ENCODE measurements at places on chromosomes 5 and 9.
A peak's percentile ranks its signal among the peaks of the same experiment; 100 is the strongest.

- DNase-seq = no peak
Measured at GRCh38 chr9:38526591-38526990, 93.8 kb downstream of the ANKRD18A start.

GRCh38 chr9:37936376-37936775 lies 32.4 kb upstream of the SLC25A51 start:
- DNase-seq = no peak

- no peak for DNase-seq
Measured at GRCh38 chr9:26264709-26265601, 586.7 kb upstream of the TUSC1 start.

GRCh38 chr5:122703203-122703602 lies 71.7 kb upstream of the SNX2 start:
- DNase-seq = no peak

- DNase-seq = no peak
Measured at GRCh38 chr9:94855903-94856302, 129.4 kb downstream of the AOPEP start.

DNA sequence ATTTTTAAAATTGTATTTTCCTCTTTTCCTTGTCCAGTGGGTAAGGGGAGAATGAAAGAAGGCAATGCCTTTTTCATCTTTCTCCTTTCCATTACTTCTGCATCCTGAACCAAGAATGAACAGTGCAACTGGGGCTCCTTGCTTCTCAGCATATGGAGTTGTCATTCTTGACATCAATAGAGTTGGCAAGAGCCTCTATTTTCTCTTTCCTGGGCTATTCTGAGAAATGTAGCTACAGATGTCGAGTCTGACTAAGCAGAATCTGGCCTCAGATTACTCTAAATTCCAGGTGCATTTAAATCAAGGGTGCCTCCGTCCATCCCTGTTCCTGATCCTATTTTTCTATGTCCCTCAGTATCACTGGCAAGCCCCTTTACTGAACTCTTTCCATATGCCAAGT lies 244.8 kb downstream of the GLIS3 start:
- DNase-seq = no peak

GRCh38 chr5:106860398-106861044 lies 810.2 kb downstream of the EFNA5 start:
- DNase-seq = no peak

DNA sequence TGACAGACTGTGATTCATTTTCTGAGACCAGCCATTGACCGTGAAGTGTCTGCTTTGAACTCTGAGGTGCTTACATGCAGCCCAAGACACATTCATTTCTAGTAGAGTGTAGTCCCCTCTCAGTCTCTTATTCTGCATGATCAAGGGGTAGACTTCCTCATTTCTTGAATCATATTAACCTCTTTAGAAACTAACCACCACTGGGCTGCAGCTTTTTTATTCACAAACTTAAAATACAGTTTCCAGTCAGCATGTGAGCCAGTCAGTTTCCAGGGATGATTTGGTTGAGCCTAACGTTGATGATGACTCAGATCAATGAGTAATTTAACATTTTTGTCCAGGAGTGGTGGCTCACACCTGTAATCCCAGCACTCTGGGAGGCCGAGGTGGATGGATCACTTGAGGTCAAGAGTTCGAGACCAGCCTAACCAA lies 59.2 kb downstream of the OTULIN start:
- DNase-seq = no peak

GRCh38 chr5:172769342-172769615 lies 1.7 kb downstream of the DUSP1 start:
- DNase-seq = no peak

GRCh38 chr5:171855798-171856763 lies 70.5 kb downstream of the SMIM23 start:
- DNase-seq = peak; percentile 72

DNA sequence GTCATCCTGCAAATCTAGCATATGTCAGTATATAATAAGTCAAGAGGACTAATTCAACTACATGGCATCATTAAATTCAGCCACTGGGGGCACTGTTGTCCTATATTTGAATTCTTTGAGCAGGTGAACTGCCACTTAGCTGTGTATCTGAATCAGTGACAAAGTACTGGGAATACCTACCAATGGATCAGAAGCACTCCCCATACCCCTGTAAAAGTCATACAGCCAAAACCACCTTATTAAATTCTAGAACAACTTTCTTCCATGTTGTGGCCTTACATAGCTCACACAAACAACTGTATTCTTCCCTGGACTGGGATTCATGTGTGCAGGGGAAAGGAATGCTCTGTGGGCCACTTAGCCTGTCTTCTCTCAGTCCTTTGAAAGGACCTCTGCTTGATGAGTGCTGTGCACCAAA lies 57.4 kb upstream of the PLPP6 start:
- peak; percentile 87 for DNase-seq

DNA sequence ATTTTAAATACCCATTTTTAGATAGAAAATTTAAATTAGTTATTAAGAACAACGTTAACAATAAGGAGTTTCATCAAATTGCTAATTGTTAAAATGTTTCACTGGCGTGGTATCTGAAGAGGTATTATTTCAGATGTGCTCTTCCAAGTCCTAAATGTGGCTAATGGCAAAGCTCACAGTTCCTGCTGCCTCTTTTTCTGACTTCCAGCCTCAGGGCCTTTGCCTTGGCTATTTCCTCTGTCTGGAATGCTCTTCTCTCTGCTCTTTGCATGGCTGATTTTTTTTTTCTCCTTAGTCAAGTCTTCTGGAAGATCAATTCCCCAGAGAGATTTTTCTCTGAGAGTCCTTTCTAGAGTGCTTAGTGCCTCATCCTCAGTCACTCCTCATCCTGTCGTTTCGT lies 9.6 kb upstream of the SSBP2 start:
- DNase-seq = no peak

GRCh38 chr9:92425474-92425873 lies 1.2 kb upstream of the OMD start:
- DNase-seq = no peak

DNA sequence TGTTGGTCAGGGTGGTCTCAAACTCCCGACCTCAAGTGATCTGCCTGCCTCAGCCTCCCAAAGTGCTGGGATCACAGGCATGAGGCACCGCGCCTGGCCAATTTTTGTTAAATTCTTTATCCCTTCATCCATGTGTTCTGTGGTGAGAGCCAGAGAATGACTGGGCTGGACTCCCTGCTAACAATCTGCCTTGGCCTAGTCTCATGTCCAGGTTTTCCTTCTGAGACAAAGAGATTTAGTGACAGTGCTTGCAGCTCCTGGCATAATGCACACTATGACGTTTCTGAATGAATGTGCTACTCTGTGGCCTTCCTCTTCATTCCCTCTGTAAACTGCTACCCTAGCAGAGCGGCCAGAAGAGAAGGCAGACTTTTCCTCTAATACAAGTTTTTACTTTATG lies 79.3 kb downstream of the FOXD1 start:
- DNase-seq = no peak

GRCh38 chr5:179227580-179228311 lies 117.5 kb downstream of the ADAMTS2 start:
- DNase-seq = peak; percentile 80

- no peak for DNase-seq
Measured at GRCh38 chr5:170497311-170498038, 6.3 kb upstream of the KCNIP1 start.

GRCh38 chr9:95073918-95074317 lies 243.6 kb downstream of the FANCC start:
- no peak for DNase-seq

DNA sequence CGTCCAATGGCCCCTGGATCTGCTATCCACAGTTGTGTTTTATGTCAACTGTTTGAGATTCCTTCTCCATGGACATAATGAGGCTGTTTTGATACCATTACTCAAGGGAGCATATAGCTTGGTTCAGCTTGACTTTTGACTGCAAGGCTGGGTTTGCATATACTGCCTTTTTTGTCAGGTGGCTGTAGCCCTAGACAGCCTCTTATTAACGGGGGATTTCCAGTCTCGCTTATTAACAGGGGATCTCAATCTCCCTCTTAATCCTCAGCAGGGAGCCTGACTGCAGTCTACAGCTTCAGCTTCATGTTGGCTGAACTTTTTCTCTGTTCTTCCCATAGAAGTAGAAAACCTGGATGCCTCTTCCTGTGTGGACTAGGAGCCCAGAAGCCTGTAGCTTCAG lies 73.7 kb upstream of the TNC start:
- no peak for DNase-seq

DNA sequence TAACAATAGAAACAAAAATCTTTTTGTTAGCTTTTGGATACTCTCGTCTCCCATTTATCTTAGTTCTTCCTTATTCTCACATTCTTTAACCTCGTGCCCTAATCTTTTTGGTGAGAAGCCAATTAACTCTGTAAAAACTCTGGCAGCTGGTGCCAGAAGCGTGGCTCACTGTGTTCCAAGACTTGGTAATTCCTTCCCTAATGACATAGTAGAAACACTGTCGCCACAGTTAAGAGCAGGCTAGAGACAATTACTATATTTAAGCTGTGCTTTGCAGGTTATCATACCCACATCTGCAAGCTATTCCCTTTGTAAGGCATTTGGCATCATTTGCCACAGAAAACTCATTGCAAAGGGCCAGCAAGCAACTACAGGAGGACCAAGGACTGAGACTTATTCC lies 160.9 kb upstream of the PIK3R1 start:
- DNase-seq = no peak

GRCh38 chr9:95140821-95141220 lies 176.7 kb downstream of the FANCC start:
- no peak for DNase-seq

DNA sequence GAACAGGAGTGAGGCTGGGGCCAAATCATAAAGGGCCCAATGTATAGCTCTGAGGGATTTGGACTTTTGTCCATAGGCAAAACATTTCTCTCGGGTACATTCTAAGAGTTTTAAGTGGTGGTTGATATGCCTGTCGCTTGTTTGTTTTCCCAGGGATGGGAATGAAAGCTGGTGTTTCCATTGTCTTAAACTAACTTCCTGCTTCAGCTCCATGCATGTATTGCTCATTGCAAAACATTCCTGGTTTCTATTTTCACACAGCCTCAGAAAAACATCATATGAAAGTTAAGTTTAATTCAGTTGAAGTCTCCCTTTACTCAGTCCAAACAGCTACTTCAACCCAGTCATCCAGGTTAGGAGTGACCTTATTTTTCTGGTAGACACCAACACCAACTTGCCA lies 235.0 kb downstream of the ACTL7B start:
- no peak for DNase-seq

- DNase-seq = no peak
Measured at GRCh38 chr9:95055851-95056551, 261.5 kb downstream of the FANCC start.

DNA sequence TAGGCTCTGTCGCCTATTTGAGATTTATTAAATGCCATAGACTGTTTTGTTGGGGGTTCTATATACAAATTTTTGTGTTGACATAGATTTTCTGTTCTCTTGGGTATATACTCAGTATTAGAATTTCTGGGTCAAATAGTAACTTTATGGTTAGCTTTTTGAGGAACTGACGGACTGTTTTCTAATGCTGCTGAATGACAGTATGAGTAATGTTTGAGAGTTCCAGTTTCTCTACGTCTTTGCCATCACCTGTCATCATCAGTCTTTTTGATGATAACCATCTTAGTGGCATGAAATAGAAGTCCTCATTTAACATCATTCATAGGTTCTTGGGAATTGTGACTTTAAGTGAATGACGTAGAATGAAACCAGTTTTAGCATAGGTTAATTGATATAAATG lies 60.1 kb downstream of the CCDC171 start:
- no peak for DNase-seq

Data from lower leg skin (tissue), 4 donors.